ENCODE measurements at places on chromosomes 1 and 21.
A peak's percentile ranks its signal among the peaks of the same experiment; 100 is the strongest.

DNA sequence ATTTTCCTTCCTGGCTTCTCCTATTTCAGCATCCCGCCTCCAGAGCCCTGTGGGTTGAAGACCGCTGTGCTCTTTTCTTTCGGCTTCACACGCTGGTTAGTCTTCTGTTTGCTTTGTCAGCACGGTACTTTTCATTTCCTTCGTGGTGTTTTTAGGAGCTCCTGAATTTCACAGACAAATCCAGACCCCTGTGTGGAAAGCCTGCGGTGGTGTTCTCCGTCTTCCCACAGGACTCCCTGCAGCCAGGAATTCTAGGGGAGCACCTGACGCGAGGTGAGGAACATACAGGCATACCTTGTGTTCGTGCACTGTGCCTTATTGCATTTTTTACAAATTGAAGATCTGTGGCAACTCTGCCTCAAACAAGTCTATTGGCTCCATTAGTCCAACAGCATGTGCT lies 210.2 kb upstream of the MAP1LC3C start:
- no peak for DNase-seq

DNA sequence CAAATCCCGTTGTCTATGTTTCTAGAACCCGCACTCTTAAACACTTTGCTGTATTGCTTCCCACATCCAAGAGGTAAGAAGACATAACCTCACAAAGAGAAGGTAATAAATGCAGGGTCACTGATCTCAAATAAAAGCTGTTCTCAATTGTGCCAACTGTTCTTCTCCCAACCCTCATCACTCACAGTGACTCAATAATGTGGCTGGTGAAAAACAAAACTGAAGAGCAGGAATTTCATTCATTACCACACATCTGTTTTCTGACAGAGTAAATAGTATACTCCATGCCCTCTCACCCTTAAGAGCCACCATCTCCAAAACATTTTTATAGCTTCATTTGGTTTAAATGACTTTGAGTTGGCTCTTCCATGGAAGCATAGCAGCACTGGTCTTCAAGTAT lies 6.2 kb upstream of the ERICH3 start:
- DNase-seq, result no peak

- peak; percentile 65 for DNase-seq
These were observed 775 bp upstream of the TMEM63A start for GRCh38 chr1:225882694-225883615.

DNA sequence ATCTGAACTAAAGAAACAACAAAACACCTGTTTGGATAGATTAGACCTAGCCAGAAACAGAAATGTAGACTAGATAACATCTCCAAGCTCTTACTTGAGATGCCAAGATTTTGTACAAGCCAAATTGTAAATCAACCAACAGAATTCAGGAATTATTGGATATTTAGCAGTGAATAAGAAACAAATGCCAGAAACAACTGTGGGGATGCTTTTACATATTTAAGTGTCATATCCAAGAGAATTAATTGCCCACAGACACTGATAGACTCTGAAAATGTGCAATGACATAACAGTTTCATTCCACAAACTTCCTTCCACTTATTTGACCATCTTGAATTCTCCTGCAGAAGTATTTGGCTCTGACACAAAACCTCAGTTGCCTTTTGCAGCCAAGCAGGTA lies 92.3 kb downstream of the SGIP1 start:
- DNase-seq, result no peak

DNA sequence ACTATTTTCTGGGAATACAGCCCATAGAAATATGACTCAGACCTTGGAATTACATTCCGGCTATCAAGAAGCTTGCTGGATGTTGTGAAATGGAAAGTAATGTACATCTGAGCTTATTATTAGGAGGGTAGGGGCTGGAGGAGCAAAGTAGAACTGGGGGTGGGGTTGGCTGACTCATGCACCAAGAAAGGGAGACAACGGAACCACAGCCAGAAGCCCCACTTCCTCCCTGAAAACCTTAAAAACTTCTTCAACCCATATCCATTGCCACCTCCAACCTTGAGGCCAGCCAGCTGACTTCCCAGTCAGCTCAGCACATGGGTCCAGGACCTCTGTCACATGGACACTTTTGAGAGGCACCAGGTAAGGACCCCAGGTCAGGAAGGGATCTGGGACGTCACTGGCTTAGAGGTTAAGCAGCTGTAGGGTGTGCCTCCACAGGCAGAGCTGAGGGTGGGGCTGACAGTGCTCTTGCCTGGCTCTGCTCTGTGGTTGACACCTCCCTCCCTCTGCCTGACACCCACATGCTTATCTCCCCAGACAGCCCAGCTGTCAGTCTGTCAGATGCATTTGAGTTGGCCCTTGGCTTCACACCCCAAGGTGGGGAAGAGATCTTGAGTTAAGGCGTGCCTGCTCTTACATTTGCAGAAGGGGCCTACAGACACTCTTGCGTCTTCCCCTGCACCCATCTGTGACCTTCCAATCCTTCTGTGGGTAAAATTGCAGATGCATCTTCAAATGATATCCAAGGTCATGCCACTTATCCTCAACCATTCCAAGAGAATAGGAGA lies 5.7 kb upstream of the ZNF683 start:
- DNase-seq, result no peak

DNA sequence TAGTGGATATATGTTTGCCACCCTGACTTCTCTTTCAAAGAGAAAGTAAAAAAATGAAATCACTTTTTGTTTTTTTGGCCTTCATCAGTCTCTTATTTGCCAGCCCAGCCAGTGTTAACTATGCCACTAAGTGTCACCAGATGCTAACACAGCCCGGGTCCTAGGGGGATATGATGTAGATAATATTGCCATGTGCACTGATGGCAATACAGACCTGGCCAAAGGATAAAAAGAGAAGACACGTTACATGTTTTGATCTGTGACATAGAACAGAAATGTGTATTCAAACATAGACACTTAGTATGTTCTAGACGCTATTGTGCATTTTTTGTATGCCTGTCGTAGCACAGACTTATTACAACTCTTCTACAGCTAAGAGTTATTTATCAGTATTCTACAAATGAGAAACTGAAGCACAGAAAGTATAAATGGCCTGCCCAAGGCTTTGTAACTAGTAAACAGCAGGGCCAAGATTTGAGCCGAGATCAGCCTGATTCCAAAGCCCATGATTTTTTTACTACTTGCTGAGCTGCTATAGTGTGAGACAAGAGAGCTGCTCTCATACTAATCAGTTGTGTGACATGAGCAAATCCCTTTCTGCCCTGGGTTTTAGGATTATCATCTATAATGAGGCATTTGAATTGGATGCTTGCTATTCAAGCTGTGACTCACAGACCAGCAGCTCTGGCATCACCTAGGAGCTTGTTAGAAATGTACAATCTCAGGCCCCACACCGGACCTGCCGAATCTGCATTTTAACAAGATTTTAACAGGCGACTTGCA lies 6.3 kb downstream of the LRRC53 start:
- no peak for DNase-seq

GRCh38 chr1:21175670-21176581 lies 771 bp downstream of the EIF4G3 start:
- no peak for DNase-seq

GRCh38 chr1:54259546-54260140 lies 59.7 kb downstream of the MRPL37 start:
- DNase-seq, result no peak

DNA sequence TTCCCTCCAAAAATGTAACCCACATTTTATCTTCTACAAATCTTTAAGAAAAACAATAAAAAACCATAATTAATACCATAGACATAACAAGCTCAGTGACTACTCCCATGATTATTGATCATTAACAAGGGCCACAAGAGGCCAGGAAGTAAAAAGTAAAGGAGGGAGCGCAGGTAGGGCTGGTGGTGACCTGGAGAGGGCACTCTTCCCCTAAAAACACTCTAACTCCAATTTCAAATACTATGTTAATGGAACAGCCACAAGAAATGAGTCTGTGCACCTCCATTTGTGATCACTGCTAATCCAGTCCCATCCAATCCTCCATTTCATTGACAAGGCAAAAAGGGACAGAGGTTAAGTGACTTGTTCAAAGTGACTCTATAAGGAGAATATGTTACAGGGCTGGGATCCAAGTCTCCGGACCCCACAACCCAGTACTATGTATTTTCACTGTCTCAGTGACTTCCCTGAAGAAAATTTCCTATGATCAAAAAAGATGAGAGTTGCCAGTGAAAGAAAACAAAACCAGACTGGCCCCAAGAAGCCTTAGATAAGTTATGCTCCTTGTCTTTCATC lies 41.2 kb upstream of the CFAP298 start:
- no peak for DNase-seq

DNA sequence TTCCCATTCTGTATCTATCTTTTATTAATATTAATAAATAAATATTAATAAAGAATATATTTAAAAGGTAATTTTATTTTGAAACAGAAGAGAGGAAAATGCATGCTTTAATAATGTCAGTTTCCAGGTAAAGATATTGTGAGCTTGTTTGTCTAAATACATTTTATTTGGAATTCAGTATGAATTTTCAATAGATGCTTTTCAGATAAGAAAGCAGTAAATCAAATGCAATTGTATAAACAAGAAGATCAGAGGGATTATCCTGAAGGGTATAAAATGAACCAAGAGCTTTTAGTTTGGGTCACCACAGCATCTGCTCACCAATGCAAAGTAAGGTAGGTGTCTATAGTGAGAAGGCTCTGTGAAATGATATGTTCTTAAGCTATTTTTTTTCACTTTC lies at the start of gene TSHB:
TSHB (plus strand) TSS at position 301 of the 400 bp plus-strand sequence. CDS start 3,537 bp downstream, outside the sequence.
- DNase-seq, result no peak

GRCh38 chr1:113210248-113210647 lies 137.2 kb downstream of the LRIG2 start:
- no peak for DNase-seq

DNA sequence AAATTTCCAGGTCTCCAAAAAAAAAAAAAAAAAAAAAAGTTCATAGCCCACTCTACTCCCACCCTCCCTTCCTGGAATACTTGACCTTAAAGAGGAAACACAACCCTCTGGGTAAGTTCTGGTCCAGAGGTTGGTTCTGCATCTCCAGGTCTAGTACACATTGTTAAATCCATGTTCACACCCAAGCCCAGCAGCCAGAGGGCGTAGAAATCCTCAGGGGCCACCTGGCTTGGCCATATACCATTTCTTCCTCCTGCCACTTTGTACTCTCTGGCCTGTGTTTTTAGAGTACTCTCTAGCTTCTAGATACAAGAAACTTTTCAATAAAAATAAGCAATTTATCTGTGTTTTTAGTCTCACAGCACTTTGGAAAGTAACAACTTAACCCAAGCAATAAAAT lies 89.3 kb downstream of the PHTF1 start:
- no peak for DNase-seq

- no peak for DNase-seq
These were observed 621.4 kb downstream of the KIF26B start for GRCh38 chr1:245776139-245776538.

DNA sequence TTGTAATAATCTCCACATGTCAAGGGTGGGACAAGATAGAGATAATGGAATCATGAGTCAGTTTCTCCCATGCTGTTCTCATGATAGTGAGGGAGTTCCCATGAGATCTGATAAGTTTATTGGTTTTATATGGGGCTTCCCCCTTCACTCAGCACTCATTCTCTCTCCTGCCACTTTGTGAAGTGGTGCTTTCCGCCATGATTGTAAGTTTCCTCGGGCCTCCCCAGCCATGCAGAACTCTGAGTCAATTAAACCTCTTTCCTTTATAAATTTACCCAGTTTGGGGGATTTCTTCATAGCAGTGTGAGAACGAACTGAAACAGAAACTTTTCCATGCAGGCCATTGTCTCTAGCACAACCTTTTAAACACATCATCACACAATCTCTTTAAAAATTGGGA lies 221.5 kb upstream of the BRINP3 start:
- no peak for DNase-seq

DNA sequence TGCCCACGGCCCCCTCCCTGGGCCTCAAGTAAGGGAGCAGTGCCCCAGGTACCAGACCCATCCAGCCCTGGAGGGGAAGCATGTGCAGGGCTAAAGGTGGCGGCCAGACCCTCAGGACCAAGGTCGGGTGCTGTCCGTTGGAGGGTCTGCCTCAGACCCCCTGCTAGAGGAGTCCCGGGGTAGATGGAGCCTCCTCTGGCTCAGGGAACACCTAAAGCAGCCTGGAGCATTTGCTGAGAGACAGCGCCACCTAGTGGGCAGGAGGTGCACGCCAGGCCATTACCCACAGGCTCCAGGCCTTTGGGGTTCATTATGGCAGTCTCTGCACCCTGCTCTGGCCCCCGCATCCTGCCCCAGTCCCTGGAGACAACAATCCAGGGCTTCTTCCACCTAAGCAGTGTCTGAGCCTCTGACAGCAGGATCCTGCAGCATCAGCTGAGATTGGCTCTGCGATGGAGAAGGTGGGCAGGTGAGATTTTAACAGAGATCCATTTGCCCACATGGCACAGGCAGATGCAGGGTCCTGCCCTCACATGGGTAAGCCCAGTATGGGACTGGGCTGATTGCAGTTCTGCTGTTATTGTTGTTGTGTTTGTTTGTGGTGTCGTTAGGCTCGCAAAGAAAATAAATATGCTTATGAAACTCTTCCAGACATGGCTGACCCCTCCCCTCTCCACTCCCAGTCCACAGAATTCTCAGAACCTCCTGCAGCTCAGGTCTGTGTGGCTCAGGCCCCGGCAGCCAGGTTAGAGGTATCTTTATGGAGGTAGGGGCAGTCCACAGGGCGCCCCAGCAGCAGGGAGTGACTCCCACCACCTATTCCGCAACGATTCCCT lies 42.4 kb downstream of the CTNNBIP1 start:
- DNase-seq, result no peak

DNA sequence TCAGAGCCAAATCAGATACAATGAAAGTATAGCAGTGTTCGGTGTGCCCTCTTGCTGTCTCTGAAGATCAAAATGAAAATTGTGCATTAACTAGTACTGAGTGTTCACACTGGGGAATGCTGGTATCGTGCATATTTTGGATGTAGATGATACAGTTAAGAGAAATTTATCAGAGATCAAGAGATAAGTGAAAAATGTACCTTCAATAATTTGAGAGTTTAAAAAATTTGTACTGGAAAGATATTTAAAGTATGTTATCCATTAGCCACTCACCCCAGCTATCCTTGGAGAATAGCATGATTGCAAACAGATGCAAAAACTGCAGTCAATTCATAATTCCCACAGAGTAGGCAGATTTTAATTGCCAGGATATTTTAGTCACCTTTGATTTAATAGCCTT lies 56.4 kb downstream of the GREM2 start:
- DNase-seq, result no peak

GRCh38 chr1:212118872-212119260 lies 83.3 kb downstream of the DTL start:
- no peak for DNase-seq

- peak; percentile 22 for DNase-seq
These were observed 23.2 kb downstream of the KANK4 start for GRCh38 chr1:62295921-62296491.

- no peak for DNase-seq
These were observed 32.1 kb upstream of the OPRD1 start for GRCh38 chr1:28779751-28780408.

- DNase-seq, result no peak
These were observed 9.6 kb upstream of the TNFRSF25 start for GRCh38 chr1:6475381-6476133.

- no peak for DNase-seq
These were observed 645.7 kb upstream of the PTBP2 start for GRCh38 chr1:96075704-96076455.

DNA sequence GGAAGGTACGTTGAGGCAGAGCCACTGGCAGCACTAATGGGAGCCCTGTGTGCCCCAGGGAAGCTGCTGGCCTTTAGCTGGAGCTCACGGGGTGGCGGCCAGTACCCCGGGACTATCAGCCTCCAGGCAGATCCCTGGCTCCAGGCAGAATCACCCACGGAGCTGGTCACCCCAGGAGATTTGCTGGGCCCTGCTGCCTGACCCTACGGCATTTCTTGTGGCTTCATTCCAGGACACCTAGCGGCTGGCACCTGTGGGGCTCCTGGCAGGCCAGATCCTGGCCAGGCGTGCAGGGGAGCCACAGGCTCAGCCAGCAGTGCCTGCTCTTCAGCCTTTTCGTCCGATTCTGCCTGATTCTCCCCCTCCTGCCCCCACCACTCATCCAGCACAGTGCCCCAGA lies 7.1 kb downstream of the PADI1 start:
- no peak for DNase-seq
